Myocyte (in vitro differentiated cells): ENCODE measurements at places on chromosomes 16 and 17.

GRCh38 chr16:52747088-52747595 is 200.2 kb upstream of the TOX3 start:
- DNase-seq, result no peak

- DNase-seq, result no peak
These were observed 79.1 kb upstream of the SEC14L1 start for GRCh38 chr17:77061669-77062068.

DNA sequence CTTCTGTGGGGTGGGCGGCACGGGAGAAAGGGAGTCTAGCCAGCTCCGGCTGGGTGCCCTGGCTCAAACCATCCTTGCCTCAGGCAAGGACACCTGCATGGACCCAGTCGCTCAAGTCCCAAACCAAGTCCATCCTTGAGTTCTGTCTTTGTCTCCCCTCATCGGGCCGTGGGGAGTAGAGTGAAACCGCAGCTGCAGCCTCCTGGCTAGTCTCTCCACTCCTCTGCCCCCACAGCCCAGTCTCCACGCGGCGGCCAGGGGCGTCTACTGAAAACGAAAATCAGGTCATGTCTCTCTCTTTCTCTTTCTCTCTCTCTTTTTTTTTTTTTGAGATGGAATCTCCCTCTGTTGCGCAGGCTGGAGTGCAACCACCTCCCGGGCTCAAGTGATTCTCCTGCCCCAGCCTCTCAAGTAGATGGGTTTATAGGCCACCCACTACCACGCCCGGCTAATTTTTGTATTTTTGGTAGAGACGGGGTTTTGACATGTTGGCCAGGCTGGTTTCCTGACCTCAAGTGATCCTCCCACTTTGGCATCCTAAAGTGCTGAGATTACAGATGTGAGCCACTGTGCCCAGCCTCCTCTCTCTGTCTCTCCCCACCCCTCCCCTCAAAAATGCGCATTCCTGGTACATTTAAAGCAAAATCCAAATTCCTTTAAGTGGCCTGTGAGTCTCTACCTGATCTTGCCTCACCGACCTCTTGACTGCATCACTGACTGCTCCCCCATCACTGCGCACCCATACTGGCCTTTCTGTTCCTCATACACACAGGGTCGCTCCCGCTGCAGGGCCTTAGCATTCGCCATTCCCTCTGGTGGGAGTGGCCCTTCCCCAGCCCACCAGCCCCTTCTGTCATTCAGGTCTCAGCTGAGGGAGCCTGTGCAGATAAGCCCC is 17.7 kb upstream of the RMI2 start:
- DNase-seq, result no peak

DNA sequence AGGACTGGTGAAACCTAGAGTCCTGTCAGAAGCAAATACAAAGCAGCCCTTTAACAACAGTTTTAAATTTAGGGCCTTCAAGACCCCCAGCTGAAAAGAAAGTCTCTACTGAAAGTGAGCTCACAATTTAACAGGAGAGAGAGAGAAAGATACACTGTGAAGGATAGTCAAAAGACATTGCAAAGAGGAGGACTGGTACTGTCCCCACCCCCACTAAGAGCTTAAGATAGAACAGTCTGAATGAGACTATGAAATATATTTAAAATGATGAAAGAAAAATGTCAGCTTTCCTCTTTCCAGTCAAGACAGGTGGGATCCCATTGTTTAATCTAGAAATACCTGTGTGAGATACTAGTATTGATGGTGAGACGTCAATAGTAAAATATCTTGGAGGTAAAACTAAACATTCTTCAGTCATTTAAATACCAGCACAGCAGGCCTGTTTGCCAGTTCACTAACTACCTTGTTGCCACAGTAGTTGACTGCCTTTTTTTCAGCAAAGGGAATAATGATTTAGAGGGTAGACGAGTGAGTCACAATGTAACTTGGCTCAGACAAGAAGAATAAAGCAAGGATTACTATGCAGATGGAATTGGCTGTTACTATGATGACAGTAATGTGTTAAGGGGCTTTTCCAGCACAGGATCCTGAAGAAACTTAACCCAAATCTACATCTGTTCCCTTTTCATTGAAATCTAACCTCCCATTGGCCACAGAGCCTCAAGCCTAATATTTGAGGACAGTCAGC is 47.2 kb upstream of the RASL10B start:
- peak; percentile 53 for DNase-seq

DNA sequence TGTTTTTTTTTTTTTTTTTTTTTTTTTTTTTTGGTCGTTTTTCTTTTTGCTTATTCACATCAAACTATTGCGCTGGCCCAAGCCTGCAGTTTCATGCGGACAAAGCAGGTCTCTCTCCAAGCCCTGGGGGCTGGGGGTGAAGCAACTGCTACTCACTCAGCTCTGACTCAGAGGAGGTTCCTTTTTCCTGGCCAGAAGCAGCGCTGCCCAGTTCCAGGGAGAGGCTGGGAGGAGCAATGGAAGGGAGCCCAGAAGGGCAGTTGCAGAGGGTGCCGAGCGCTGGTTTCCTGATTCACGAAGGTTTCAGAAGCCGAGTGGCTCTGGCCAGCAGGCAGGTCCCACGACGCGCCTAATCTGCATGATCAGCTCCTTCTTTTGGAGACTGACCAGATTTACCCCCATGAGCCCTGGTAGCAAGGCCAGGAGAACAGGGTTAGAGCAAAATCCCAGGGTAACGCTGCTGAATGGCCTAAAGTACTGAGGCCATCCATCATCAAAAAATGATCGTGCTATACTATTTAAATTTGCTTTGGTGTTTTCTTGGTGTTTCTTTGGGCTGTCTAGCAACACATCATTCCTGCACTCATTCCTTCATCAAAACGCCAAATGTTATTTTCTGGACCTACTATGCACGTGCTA is 144.7 kb upstream of the SOX9 start:
- DNase-seq, result peak; percentile 96

DNA sequence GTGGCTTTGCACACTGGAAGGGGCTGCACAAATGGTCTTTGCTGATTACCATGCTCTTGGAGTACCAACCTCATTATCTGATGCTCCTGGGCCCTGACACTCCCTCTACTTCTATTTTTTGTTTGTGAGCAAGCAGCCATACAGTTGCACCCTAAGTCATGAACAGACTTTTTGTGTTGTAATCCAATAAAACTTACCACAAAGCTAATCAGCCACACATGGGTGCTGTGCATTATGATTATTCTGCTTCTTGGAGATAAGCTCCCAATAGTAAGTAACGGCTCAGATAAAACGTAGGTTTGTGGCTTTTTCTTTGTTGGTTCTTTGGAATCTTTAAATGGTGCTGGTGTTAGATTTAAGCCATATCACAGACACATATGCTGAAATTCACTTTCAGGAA is 76.2 kb downstream of the CCT6B start:
- no peak for DNase-seq

DNA sequence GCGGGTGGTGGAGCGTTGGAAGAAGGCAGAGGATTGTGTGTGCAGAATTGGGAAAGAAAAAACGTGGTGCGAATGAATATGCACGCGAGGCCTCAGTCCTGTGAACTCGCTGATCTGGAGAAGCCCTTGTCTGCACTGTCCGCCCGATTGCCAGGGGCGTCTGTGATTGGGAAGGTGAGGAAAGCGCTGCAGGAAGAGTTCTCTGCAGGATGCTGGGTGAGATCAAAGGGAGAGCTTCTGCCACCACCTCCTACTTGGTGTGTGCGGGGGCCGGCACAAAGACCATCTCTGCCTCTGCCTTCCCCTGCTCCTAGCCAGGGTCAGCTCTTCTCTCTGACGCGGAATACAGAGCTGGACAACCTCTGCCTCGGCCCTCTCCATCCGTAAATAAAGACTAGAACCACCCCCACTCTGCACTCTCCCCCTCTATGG is 841 bp upstream of the RAB5C start:
- no peak for DNase-seq

DNA sequence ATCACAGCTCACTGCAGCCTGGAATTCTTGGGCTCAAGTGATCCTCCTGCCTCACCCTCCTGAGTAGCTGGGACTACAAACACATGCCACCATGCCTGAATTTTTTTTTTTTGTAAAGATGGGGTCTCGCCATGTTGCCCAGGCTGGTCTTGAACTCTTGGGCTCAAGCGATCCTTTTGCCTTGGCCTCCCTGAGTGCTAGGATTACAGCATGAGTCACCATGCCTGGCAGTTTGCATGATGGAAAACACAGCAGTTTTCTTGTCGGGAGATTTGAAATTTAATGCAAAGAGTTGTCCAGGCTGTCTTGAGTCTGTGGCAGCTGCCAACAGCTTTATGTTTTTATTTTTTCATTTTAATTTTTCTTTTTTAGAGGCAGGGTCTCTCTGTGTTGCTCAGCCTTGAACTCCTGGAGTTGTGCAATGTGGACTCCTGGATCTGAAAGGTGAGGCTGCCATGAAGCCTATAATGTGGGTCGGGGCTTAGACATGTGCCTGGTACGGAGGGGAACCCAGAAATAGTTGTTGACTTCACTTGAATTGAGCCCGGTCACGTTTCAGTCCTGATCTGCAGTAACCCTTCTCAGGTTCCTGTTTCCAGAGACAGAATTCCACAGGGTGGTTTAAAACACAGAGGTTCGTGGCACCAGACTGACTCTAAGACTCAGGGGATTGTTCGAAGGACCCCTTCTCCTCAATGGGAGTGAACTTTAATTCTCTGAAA is 18.7 kb downstream of the CD300A start:
- no peak for DNase-seq

DNA sequence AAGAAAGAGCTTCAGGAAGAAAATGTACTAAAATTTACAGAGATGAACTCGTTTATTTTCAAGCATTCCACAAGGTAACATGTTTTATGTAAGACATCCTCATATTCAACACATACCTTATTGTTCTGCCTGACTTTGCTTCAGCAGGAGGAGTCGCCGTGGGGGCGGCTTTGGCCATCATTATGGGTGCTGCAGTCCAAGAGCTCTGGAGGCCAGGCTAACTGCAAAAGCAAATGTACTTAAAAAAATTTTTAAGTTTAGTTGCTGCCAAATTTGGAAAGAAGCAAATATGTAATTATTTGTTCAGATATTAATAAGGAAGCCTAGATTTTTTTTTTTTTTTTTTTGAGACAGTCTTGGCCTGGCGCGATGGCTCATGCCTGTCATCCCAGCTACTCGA is 4.1 kb upstream of the SPG7 start:
- DNase-seq, result no peak

- peak; percentile 81 for DNase-seq
These were observed 162.9 kb downstream of the COPRS start for GRCh38 chr17:31696184-31696602.

DNA sequence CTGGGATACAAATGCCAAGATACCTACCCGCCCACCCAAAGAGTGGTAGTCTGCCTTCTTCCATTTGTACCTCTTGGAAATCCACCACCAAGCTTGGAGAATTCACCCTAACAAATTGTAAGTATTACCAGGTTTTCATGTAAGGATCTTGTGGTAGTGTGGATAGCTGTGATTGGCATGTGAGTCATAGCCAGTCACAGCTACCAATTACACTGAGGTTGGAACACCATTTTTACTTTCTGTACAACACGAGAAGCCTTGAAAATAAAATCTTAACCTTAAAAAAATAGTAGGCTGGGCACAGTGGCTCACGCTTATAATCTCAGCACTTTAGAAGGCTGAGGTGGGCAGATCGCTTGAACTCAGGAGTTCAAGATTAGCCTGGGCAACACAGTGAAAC is 18.5 kb upstream of the SLC35G3 start:
- no peak for DNase-seq

DNA sequence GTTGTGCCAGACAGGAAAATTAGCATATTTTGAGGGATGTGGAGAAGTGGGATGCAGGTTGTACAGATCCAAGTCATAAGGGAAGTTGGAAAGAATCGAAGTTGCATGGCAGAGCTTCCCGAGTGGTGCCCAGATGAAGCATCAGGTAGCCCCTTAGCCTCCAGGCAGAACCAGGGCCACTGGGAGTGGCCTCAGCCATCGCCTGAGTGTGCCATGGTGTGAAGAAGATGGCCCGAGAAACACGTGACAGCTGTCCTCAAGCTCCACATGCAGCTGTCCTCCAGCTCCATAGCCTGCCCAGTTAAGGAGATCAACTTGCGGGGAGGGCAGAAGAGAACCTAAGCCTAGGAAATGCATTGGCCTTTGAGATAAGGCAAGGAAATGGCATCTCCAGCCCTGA is 33.5 kb downstream of the TMC6 start:
- peak; percentile 63 for DNase-seq

- DNase-seq, result no peak
These were observed 74.5 kb downstream of the RPGRIP1L start for GRCh38 chr16:53629151-53629550.

GRCh38 chr17:7883781-7884386 is 4.7 kb upstream of the CHD3 start:
- peak; percentile 32 for DNase-seq

GRCh38 chr16:11698271-11698689 is 30.0 kb downstream of the SNN start:
- DNase-seq, result no peak
